ENCODE measurements at places on chromosomes 7 and 10.

DNA sequence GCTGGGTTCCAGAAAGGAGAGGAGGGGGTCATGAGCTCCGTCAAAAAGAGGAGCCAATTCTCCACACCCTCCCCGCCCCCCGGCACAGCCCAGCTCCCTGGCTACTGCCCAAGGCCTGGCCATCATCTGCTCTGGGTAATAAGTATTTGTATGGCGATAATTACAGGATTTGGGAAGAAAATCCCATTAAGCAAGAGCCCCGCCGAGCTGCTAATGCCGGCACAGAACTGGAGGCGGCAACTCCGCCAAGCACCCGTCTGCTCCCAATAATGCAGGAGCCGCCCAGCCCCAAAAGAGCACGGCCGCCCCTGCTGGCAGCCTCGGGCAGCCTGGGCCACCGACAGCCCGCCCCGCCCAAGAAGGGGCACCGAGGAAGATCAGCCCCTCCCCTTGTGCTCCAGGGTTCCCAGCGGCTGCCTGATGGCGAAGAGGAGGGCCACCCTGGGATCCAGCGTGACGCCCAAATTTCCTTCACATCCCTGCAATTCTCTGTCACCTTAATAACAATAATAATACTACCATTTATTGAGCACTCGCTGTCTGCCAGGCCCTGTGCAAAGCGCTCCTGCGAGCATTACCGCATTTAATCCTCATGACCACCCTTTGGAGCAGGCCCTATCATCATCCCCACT is 5.9 kb downstream of the SLIT1 start:
- DNase-seq = no peak

- no peak for DNase-seq
Measured at GRCh38 chr7:79666472-79666871, 213.0 kb upstream of the MAGI2 start.

GRCh38 chr10:2978111-2978510 is 89.2 kb upstream of the PFKP start:
- DNase-seq = peak; percentile 70

DNA sequence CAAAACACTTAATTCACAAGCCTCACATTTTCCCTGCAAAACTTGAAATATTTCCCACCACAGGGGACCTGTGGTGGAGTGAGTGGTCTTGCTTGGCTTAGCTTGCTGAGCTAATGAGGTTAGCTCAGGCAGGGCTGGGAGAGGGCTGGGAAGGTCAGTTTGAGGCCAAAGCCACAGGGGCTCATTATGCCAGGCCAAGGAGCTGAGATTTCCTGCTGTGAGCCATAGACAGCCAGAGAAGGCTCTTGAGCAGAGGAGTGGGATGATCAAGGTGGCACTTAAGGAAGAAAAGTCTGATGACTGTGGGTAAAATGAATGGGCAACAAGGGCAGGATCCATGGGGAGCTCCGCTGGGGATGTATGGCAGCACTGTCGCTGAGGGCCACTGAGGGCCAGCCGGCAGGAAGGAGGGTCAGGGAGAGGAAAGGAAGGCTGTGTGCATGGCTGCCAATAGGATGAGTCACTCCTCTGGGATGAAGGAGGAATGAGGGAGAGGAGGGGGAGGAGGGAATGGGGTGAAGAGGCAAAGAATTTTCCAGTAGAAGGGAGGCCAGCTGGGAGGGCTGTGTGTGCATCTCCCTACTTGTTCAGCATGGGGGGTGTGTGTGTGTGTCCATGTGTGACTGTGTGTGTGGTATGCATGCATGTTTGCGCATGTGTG is 18.7 kb upstream of the ZNF488 start:
- DNase-seq = no peak

DNA sequence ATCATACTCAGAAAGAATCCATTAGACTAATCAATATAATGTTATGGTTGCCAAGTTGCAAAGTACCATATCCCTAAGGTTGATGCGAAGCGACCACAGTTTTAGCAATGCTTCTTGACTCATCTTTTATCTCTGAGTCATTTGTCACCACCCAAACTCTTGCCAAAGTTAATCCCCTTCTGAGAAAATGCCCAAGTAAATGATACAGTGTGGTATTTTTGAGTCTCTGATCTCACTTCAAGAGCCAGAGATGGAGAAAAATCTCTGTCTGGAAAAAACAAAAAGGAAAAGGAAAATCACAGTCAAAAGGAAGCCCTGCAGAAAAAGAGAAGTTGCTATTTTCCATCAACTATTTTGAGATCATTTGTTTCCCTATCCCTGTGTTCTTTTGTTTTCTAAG is 26.7 kb upstream of the OTUD1 start:
- DNase-seq = no peak

- peak; percentile 41 for DNase-seq
Measured at GRCh38 chr10:103192451-103193106, 493 bp downstream of the NT5C2 start.

DNA sequence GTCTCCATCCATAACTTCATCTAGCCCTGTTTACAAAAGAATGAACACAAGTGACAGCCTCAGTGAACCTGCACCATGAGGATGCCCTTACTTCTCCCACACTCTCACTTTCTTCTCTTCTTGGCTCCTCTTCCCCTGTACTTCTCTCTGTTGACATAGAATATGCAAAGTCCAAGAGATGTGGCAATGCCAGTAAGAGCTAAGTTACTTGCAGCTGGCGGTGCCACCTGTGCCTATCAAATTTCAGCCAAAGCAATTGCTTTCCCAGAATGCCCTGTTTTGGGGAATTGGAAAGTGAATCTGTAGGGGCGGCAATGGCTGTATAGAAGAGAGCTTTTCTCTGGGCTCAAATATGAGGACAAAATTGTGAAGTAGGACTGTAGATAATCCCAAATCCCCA is 557.8 kb downstream of the AUTS2 start:
- no peak for DNase-seq

DNA sequence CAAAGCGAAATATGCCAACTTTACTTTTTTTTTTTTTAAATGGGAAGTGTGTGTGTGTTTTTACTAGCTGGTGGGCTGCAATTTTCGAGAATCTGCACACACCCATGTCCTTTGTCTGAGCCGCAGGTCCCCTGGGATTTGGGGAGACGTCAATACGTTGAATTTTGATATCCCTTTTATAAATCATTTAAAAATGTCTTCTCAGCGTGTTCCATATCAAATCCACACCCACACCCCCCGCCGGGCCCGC is 404 bp upstream of the FMC1 start:
- no peak for DNase-seq

DNA sequence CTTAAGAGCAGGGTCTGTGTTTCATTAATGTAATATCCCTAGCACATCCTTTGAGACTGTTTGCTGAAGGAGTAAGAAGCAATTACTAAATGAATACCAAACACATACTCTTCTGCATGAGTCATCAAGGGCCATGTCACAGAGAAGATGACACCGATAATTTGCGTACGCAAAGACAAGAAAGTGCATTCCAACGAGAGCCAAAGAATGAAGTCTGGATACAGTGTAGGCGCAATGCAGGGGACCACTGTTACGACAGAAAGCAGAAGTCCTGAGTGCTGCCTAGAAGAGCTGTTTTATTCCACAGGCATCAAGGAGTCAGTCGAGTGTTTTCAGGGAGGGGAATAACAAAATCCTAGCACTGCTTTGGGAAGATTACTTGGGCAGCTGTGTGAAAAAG is 62.7 kb downstream of the VPS41 start:
- DNase-seq = no peak

DNA sequence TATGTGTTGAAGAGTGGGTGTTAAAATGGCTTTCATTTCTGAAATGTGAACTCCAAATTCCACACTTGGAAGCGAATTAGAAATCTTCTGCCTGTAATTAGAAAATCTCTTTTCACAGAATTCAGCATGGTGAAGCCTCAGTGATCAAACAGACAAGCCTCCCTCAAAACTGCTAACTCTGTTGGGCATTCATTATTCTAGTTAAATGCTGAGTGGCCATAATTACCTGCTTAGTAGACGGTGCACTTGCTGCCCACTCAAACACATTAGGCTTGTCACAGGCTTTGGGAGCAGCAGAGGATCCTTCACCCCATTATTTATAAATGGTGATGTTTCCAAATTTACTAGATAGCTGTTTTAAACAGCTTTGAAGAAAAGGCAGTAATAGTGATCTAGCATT is 177.2 kb upstream of the PCLO start:
- no peak for DNase-seq

GRCh38 chr10:23053036-23053435 is 42.3 kb upstream of the MSRB2 start:
- DNase-seq = no peak

DNA sequence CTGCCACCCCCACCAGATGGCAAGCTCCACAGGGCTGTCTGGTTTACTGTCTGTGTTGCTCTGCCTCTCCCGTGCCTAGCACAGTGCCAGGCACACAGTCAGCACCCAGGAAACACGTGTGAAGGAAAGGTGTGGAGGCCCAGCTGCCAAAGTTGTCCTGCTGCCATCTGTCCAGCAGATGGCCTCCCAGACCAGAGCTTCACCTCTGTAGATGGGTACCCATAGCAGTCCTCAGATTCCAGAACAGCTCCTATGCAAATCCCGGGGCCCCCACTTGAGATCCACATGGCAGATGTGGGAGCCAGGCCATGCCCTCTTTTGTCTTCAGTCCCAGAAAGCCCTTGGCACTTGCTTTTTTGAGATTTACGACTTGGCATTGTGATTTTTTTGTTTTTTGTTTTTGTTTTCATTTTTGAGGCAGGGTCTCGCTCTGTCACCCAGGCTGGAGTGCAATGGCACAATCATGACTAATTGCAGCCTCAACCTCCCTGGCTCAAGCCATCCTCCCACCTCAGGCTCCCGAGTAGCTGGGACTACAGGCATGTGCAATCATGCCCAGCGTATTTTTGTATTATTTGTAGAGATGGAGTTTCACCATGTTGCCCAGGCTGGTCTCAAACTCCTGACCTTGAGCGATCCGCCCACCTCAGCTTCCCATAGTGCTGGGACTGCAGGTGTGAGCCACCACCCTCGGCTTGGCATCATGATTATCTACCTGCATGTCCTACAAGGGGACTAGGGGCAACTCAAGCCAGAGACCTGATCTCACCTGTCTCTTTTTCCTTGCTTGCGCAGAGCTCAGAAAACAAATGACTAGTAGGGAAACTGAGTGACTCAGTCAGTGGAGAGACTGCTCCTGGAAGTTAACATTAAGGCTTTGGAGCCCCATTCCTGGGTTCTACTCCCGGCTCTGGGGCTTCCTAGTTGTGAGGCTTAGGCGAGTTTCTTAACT is 16.9 kb upstream of the PALD1 start:
- no peak for DNase-seq

GRCh38 chr10:3067859-3068179 is 471 bp downstream of the PFKP start:
- DNase-seq = no peak

- no peak for DNase-seq
Measured at GRCh38 chr7:151010307-151011096, 13.8 kb downstream of the ATG9B start.

DNA sequence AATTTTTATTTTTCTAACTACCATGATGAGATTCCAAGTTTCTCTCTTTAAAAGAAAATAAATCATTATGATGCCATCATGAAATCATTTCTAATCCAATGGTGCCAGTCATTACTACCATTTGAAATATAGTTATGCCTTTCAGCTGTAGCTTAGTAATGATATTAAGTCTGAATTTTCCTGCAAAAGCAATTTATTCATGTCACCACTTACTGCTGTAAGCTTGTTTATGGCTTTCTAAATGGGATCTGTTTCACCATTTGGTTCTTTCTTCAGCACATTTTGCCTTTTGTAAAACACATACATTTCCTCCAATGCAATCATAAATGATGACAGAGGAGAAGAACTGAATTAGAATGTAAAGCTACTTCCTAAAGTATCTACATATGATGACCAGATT is 130.5 kb downstream of the SEM1 start:
- no peak for DNase-seq

GRCh38 chr10:129850316-129850715 is 113.8 kb downstream of the EBF3 start:
- no peak for DNase-seq

DNA sequence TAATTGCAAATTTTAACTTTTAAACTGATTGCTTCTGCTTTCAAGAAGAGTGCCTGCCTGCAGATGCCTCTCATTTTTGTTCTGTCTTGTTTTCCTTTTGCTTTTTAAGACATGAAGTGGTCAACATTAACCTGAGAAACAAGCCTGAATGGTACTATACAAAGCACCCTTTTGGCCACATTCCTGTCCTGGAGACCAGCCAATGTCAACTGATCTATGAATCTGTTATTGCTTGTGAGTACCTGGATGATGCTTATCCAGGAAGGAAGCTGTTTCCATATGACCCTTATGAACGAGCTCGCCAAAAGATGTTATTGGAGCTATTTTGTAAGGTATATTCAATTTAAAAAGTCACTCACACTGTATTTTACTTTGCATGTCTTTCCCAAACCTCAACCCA is 8.8 kb downstream of the GSTO2 start:
- no peak for DNase-seq

GRCh38 chr7:159034394-159034793 is 110.3 kb downstream of the VIPR2 start:
- DNase-seq = no peak

GRCh38 chr10:43852149-43852548 is 203.5 kb upstream of the ZNF32 start:
- no peak for DNase-seq

GRCh38 chr7:75575488-75576121 is 83.5 kb downstream of the SPDYE5 start:
- DNase-seq = no peak

GRCh38 chr10:95794195-95794594 is 38.2 kb downstream of the ENTPD1 start:
- DNase-seq = no peak

GRCh38 chr10:47285381-47286115 is 14.4 kb upstream of the GDF10 start:
- no peak for DNase-seq

- no peak for DNase-seq
Measured at GRCh38 chr10:85926986-85927385, 439.6 kb downstream of the GRID1 start.

DNA sequence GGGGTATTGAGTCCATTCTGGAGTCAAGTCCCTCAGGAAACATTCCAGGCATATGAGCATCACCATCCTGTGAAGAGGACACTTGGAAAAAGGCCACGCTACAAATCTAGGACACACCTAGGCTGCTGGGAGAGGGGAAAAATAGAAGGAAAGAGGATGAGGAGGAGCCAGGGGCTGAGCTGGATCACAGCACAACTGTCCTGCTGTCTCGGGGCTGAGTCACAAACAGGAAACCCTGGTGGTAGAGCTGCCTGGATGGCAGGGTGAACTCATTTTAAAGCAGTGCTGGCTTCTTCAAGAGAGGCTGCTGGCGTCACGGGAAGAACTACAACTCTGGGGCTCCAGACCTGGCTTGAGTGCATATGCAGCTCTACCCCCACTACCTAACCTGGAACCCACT is 151.5 kb downstream of the RNF216 start:
- DNase-seq = peak; percentile 10

GRCh38 chr10:34771106-34771505 is 44.0 kb downstream of the PARD3 start:
- no peak for DNase-seq

DNA sequence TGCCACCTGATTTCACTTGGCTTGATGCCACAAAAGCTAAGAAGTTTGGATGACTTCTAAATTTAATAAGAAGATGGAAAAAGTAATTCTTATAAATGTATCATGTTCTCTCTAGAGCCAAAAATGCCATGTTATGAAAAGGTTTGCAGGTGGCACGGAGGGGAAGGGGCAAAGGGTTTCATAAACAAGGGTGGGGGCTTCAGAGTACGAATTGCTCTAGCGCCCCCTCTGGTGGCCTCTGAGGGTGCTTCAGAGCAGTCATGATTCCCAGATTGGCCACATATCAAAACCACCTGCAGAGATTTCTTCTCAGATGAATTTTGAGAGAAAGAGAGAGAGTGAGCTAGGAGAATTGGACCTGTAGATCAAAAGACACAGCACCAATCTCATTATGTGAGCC is 208.6 kb upstream of the YAE1 start:
- DNase-seq = no peak
